Breast epithelium (tissue), 4 donors: ENCODE measurements at places on chromosomes 1 and 21. TPM values are rescaled to one million over a fixed set of nuclear protein-coding genes. Genes with fewer than 3 reads are reported as not detected.

DNA sequence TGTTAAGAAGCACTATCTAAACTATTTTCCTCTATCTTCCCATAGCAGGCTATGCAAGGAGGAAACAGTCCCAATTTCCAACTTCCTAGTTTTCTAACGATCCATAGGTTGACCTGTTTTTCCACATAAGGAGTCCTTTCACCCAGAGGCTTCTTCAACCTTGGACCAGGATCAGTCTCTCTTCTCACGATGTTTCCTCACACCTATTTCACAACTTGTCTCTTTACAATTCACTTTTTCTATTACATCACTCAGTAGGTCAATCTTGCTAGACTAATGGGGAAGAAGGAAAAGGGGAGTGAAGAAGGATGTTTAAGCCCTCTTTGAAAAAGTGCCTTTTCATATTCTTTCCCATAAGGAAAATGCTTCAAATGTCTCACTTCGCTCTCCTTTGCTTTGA lies 15.9 kb downstream of the PALMD start:
- DNase-seq = no peak

DNA sequence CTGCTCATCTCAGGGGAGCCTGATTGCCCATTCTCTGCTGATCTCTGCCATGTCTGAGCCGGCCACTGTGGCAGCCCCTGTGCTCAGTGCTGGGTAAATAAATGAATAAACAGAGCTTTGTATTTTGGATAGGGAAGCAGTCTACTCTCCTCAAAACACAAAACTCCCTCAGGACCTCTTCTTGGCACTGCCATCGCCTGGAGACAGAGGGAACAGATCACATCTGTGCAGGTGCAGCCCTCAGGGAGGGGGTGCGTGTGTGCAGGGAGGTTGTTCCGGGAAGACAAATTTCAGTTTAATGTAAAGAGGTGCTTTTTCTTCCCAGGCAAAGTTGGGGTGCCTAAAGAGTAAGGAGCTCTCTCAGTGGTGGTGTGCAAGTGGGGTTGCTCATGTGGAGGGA lies 7.7 kb upstream of the FAM167B start:
- no peak for DNase-seq

DNA sequence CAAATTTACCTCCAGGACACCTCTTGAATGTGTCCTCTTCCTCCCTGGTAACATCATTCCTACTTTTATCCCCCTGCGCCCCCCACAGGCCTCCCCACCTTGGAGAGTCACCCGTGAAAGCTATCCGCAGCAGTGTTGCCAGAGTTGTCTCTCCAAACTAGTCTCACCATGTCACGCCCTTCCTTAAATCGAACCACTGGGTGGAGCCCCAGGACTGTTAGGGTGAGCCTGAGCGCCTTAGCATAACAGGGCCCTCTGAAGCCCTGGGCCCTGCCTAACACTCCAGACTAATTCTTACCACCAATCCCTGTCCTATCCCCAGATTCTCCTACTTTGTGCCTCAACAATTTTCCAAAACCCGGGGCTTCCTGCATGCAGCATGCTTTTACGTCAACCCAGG lies 35.0 kb downstream of the HSD3B2 start:
- DNase-seq = no peak

DNA sequence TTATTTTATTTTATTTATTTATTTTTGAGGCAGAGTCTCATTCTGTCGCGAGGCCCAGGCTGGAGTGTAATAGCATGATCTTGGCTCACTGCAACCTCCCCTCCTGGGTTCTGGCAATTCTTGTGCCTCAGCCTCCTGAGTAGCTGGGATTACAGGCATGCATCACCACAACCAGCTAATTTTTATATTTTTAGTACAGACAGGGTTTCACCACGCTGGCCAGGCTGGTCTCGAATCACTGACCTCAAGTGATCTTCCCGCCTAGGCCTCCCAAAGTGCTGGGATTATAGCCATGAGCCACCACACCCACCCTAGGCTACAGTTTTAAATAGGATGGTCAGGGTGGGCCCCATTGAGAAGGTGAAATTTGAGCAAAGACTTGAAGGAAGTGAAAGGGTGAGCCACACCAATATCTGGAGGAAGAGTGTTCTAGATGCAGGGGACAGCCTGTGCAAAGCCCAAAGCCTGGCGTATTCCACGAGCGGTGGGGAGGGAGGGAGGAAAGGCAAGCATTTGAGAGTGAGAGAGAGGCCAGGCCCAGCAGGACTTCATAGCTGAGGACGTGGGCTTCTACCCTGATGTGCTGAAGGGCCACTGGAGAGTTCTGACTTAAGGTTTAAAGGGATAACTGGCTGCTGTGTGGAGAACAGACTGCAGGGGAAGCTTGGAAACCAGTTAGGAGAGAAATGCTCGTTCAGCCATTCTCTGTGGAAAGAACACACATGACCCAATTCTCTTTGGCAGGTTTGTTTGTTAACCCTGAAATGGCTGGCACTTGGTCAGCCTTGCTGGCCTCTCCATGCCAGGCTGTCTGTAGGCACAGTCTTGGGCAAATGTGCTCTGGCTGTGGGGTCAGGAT lies 62.6 kb upstream of the FAM20B start:
- DNase-seq = no peak

DNA sequence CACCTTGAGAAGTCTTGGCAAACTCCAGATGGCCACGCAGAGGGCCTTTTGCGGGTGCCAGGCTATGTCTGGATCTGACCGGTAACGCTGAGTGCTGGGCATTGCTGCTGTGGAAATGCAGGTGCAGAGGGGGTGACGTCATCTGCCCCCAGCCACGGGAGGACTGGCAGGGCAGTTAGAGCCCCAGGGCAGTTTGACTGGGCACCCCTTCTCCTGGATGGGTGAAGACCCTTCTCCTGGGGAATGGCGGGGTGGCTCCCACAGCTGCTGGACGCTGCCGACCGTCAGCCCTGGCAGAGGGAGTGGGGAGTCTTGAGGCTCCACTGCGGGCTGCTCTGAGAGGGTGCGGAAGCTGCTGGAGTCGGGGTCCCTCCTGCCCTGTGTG lies 12.6 kb upstream of the EDN2 start:
- no peak for DNase-seq

DNA sequence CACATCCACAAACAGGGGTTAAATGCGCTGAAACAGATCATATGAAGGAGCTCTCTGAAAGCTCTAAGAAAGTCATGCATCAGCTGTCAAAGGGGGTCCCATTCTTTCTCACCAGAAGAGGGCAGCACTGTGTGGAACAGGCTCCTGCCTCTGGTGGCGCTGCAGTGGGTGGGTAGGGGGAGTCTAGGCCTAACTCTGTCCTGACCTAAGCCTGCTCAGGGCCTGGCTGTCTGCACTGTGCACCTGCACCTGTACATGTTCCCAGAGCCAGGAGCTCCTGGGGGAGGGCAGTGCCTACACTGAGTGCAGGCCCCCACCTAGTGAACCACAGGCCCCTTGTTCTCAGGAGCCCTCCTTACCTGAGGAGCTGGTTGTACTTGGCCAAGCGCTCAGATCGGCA lies 16.0 kb downstream of the ENO1 start:
- DNase-seq = no peak

DNA sequence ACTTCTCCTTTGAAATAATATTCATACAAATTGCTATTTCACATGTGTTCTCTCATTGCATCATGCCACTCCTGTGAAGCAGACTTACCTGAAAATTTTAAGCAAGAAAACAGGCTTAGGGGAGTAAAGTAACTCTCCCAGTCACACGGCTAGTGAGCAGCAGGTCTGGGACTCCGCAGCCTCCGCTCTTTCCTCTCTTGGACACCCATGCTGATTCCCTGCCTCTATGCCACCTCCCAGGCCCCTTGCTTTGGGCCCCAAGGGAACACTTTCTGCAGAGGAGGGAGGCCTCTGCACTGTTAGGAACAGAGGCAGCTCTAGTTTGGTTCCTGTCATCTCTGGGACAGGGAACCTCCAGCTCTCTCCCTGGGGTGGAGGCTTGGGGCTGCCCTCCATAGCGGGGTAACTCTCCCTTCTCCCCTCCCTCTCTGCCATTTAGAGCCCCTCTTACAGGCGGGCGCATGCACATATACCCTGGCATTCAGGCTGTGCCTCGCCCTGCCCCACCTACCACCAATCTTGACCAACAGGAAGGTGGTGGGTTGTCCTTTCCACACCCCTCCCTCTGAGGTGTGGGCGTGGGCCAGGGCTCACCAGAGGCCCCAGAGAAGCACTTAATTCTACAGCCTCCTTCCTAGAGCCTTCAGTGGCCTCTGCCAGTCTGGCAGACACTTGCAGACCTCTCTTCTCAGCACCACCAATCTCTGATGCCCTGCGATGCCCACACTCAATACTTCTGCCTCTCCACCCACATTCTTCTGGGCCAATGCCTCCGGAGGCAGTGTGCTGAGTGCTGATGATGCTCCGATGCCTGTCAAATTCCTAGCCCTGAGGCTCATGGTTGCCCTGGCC lies at the start of gene RXFP4:
Gene RXFP4 (plus strand): TSS at position 646 of the 852 bp plus-strand sequence. CDS start 72 bp downstream, at position 718.
- no peak for DNase-seq

ANGPTL1 gene
- total RNA-seq = 137 TPM

NOTCH2NLA gene
- 101 TPM for total RNA-seq

PLCH2 gene
- total RNA-seq = 10.2 TPM

SEMA4A gene
- total RNA-seq = 1.4 TPM

PTGS2 gene
- 1.6 TPM for total RNA-seq
